ENCODE measurements at places on chromosomes 13 and 19. TPM values are rescaled to one million over a fixed set of nuclear protein-coding genes. Genes with fewer than 3 reads are reported as not detected.

Gene EDDM13
- not detected for polyA plus RNA-seq

Gene FAM216B
- polyA plus RNA-seq: not detected

Gene PCDH8
- not detected for polyA plus RNA-seq

Gene KIR2DL3
- not detected for polyA plus RNA-seq

Gene KLC3
- not detected for polyA plus RNA-seq

Gene PTGIR
- polyA plus RNA-seq: 1.9 TPM

Gene RYR1
- polyA plus RNA-seq: not detected

Gene N4BP2L1
- 97.8 TPM for polyA plus RNA-seq

Gene MARK4
- 2.7 TPM for polyA plus RNA-seq

Gene PDX1
- not detected for polyA plus RNA-seq

Gene FGF21
- not detected for polyA plus RNA-seq

Gene TNFSF9
- polyA plus RNA-seq: 0.67 TPM

- no peak overlapping the region for H3K4me3 ChIP-seq
- H3K27ac ChIP-seq: no peak overlapping the region
- H3K27me3 ChIP-seq: peaks cover 32% of the 10 kb centered on the region
- H3K36me3 ChIP-seq: no peaks in the 10 kb centered on the region
- no peak for DNase-seq
These were observed 13.9 kb upstream of the PAK4 start for GRCh38 chr19:39111593-39112199.

DNA sequence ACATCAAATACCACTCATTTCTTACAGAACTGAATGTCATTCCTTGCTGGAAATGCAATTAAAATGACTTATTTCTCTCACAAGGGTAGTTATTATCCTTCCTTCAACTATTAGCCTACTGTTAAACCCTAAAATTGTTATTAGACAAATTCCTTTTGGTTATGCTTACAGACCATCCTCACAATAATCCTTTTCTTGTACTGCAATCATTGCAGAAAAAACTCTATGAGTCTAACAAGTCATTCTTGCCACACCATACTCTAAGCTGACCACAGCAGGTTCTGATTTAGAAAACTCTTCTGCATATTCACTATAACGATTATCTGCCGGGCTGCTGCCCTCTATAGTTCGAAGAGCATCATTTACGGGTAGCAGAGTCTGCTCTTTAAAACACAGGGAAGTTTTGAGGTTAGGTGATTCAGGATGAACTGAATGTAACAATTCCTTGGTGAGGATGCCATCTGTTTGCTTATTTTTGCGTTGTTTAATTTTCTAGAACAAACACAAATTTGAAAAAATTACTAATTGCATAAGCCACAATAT is 38.2 kb downstream of the MTMR6 start:
- H3K27me3 ChIP-seq: no peaks in the 10 kb centered on the region
- DNase-seq: no peak
- peaks cover 13% of the 10 kb centered on the region for H3K4me1 ChIP-seq
- H3K27ac ChIP-seq: no peak overlapping the region
- H3K4me3 ChIP-seq: no peak overlapping the region
- H3K36me3 ChIP-seq: no peaks in the 10 kb centered on the region

- H3K36me3 ChIP-seq: no peaks in the 10 kb centered on the region
- H3K27me3 ChIP-seq: no peaks in the 10 kb centered on the region
These were observed 15.1 kb downstream of the CRTC1 start for GRCh38 chr19:18698321-18699167.

DNA sequence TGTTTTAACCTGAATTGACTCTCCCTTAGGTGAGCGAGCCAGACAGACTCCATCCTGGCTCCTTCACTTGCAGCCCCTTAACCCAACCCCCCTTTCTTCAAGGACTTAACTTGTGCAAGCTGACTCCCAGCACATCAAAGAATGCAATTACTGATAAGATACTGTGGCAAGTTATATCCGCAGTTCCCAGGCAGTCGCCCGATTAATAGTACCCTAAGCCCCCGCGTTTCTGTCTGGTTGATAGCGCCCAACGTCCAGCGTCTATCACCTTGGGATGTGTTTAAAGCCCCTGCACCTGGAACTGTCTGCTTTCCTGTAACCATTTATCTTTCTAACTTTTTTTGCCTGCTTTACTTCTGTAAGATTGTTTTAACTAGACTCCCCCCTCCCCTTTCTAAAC is 6.2 kb downstream of the HSD17B14 start:
- peaks cover 11% of the 10 kb centered on the region for H3K27me3 ChIP-seq
- H3K27ac ChIP-seq: no peak overlapping the region
- no peak for DNase-seq
- peaks cover 6% of the 10 kb centered on the region for H3K4me1 ChIP-seq
- no peaks in the 10 kb centered on the region for H3K36me3 ChIP-seq

DNA sequence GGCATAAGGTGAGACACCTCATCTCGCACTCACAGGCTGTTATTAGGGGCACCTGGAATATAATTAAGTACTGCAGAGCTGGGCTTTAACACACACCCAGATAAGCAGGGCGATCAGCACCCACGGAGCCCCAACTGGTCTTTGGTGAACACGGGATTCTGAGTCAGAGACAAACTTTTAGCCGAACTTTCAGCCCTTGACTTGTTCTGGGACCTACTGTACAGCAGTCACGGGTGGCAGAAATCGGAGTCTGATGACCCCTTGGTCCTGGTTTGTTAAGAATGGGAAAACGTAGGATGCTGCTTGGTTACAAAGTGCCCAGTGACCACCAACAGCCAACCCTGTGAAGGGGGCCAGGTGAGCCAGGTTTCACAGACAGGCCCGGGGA is 9.0 kb downstream of the SH3GL1 start:
- H3K4me1 ChIP-seq: peaks cover 63% of the 10 kb centered on the region
- H3K36me3 ChIP-seq: no peaks in the 10 kb centered on the region
- no peak overlapping the region for H3K4me3 ChIP-seq
- no peak overlapping the region for H3K27ac ChIP-seq
- H3K27me3 ChIP-seq: no peaks in the 10 kb centered on the region

GRCh38 chr19:20482721-20483120 is 82.9 kb downstream of the ZNF737 start:
- H3K4me3 ChIP-seq: peak overlapping the region; percentile 1
- no peaks in the 10 kb centered on the region for H3K27me3 ChIP-seq

- H3K36me3 ChIP-seq: peaks cover under 1% of the 10 kb centered on the region
- DNase-seq: peak; percentile 51
These were observed 166.6 kb downstream of the KLF12 start for GRCh38 chr13:73967397-73968165.

GRCh38 chr19:44748426-44749254 is at the start of gene BCL3:
Gene BCL3 (plus strand): TSS chr19:44748708. CDS start chr19:44748791, 83 bp downstream.
- H3K4me3 ChIP-seq: peak within 1 kb of the TSS; percentile 93
- peak within 1 kb of the TSS; percentile 100 for H3K27ac ChIP-seq
- DNase-seq: peak; percentile 82
- peaks cover 75% of the 10 kb centered on the region for H3K4me1 ChIP-seq

DNA sequence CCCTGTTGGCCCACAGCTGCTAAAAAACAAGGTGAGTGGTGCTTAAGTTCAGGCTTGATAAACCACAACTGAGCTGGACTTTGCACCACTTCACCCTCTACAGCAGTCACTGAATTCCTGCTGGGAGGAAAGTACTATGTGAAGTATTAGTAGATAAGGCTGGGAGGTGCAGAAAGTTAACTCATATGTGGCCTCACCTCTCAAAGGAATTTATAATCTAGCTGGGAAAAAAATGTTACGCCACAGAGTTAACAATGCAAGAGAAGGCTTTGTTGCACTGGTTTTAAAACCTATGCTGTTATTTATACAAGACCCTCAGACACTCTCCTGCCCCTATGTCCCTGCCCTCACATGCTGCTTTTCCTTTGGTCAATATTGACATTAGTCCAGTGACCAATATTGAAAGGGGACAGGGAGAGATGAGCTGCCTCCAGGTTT is 60.9 kb downstream of the LIG4 start:
- peaks cover 29% of the 10 kb centered on the region for H3K27me3 ChIP-seq
- no peaks in the 10 kb centered on the region for H3K36me3 ChIP-seq
- H3K27ac ChIP-seq: no peak overlapping the region
- no peak for DNase-seq
- no peaks in the 10 kb centered on the region for H3K4me1 ChIP-seq

GRCh38 chr13:83168590-83168989 is 713.7 kb downstream of the SLITRK1 start:
- H3K4me1 ChIP-seq: no peaks in the 10 kb centered on the region
- no peak for DNase-seq

DNA sequence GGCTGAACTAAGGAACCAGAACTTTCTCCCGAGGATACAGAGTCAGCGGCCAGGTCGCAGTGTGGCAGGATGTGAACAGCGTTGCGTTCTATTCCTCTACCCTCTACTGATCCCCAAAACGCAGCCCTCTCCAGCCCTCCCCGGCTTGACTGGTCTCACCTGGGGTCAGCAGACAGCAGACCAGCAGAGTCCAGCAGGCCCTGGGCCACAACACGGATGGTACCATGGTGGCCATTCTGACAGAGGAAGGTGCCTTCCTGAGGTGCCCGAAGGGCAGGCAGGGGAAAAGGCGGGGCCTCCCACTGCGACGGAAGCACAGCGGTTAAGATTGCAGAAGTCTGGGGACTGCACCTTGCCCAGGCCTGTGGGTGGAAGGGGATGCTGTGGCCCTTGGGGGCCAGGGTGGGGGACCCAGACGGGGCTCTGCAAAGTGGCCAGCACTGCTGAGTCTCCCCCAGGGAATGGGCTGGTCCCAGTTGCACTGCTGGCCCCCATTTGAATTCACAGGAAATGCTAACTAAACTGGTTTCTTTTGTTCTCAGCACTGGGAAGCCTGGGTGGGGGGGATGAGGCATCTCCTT is at the start of gene ICAM3:
TSS of gene ICAM3 (minus strand) at position 245 of the 581 bp plus-strand sequence. CDS start at position 235, 10 bp downstream.
- peak within 1 kb of the TSS; percentile 94 for H3K27ac ChIP-seq
- H3K4me1 ChIP-seq: peaks cover 21% of the 10 kb centered on the region
- peak within 1 kb of the TSS; percentile 99 for H3K4me3 ChIP-seq
- H3K36me3 ChIP-seq: no peaks in the 10 kb centered on the region
- DNase-seq: peak; percentile 71

- H3K27me3 ChIP-seq: no peaks in the 10 kb centered on the region
- H3K27ac ChIP-seq: peak overlapping the region; percentile 97
- H3K4me1 ChIP-seq: peaks cover 55% of the 10 kb centered on the region
These were observed 375 bp downstream of the ANKRD10 start for GRCh38 chr13:110914331-110915056.

- H3K27me3 ChIP-seq: peaks cover 19% of the 10 kb centered on the region
- peak overlapping the region; percentile 79 for H3K4me3 ChIP-seq
- no peak overlapping the region for H3K27ac ChIP-seq
- peaks cover 13% of the 10 kb centered on the region for H3K4me1 ChIP-seq
- peaks cover 3% of the 10 kb centered on the region for H3K36me3 ChIP-seq
- DNase-seq: peak; percentile 45
These were observed 23.1 kb downstream of the LRFN3 start for GRCh38 chr19:35959040-35959967.

GRCh38 chr19:6060600-6061375 is 49.5 kb downstream of the RFX2 start:
- H3K4me3 ChIP-seq: no peak overlapping the region
- H3K27me3 ChIP-seq: peaks cover 18% of the 10 kb centered on the region
- peaks cover 4% of the 10 kb centered on the region for H3K4me1 ChIP-seq
- no peak for DNase-seq
- no peak overlapping the region for H3K27ac ChIP-seq
- no peaks in the 10 kb centered on the region for H3K36me3 ChIP-seq

- H3K4me3 ChIP-seq: no peak overlapping the region
- no peaks in the 10 kb centered on the region for H3K36me3 ChIP-seq
- H3K27me3 ChIP-seq: no peaks in the 10 kb centered on the region
- no peak for DNase-seq
These were observed 574.0 kb downstream of the EFNB2 start for GRCh38 chr13:105961438-105961837.

DNA sequence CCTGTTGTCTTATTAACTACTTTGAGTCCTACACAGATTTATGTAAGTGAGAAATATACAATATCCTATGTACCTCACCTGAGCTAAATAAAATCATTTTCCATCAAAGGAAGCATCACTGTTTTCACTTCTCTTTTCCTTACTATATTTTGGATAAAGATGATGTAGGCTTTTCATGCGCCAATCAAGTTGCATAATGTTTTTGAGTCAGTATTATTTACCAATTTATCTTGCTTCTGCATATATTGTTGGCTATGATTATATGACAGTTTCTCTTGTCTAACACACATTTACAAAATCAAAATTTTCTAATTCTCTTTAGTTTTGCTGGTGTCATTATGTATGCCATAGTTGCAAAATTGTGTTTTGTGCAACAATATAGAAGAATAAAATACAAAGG is 67.9 kb upstream of the FRY start:
- no peak for DNase-seq
- H3K36me3 ChIP-seq: peaks cover 15% of the 10 kb centered on the region
- H3K27me3 ChIP-seq: no peaks in the 10 kb centered on the region
- no peak overlapping the region for H3K4me3 ChIP-seq
- peak overlapping the region; percentile 7 for H3K27ac ChIP-seq
- H3K4me1 ChIP-seq: peaks cover 6% of the 10 kb centered on the region

GRCh38 chr13:110350509-110350908 is 43.4 kb downstream of the COL4A2 start:
- H3K4me3 ChIP-seq: no peak overlapping the region
- no peak overlapping the region for H3K27ac ChIP-seq
- peaks cover 44% of the 10 kb centered on the region for H3K27me3 ChIP-seq
- peaks cover 2% of the 10 kb centered on the region for H3K4me1 ChIP-seq
- DNase-seq: no peak

DNA sequence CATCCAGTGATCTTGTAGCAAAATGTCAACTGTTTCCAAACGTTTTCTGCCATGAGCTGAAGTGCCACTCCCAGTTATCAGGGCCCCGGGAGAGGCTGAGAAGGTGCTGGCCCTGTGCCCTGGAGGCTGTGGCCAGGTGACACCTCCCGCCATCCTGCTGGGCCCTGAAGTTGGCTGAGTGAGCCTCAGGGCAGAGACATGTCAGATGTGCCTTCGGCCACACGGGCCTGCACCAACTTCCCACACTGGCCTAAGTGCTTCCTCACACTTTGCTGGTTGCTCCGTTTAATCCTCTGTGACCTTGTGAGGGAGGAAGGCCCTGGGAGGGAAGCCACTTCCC is 4.8 kb downstream of the ADPRHL1 start:
- DNase-seq: no peak
- no peak overlapping the region for H3K4me3 ChIP-seq
- H3K27me3 ChIP-seq: peaks cover 3% of the 10 kb centered on the region

- no peaks in the 10 kb centered on the region for H3K27me3 ChIP-seq
- no peak overlapping the region for H3K4me3 ChIP-seq
- peaks cover 8% of the 10 kb centered on the region for H3K36me3 ChIP-seq
- peaks cover 52% of the 10 kb centered on the region for H3K4me1 ChIP-seq
These were observed 11.4 kb downstream of the FCHO1 start for GRCh38 chr19:17762505-17763229.

DNA sequence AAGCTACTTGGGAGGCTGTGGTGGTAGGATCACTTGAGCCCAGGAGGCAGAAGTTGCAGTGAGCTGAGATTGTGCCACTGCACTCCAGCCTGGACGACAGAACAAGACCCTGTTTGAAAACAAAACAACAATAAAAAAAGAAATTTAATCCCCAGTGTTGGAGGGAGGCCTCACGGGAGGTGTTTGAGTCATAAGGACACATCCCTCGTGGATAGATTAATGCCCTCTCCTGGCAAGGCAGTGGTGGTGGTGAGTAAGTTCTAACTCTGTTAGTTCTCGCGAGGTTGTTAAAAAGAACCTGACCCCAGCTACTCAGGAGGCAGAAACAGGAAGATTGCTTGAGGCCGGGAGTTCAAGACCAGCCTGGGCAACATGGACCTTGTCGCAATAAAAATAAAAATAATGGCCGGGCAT is 27.6 kb upstream of the SIN3B start:
- H3K27ac ChIP-seq: no peak overlapping the region
- H3K4me1 ChIP-seq: peaks cover 12% of the 10 kb centered on the region
- H3K36me3 ChIP-seq: peaks cover 3% of the 10 kb centered on the region
- H3K27me3 ChIP-seq: no peaks in the 10 kb centered on the region
- no peak overlapping the region for H3K4me3 ChIP-seq
- no peak for DNase-seq

Data from naive B cell (primary cell).